RPMI7951 (cell line): ENCODE measurements at places on chromosomes 5 and 9. TPM values are rescaled to one million over a fixed set of nuclear protein-coding genes. Genes with fewer than 3 reads are reported as not detected.

RNF224 gene
- total RNA-seq, result not detected in 2 replicates

UBE2QL1 gene
- total RNA-seq, result 0.24 and 0.49 TPM in 2 replicates

ROPN1L gene
- 0.59 and 0.84 TPM in 2 replicates for total RNA-seq

ACOT12 gene
- not detected in 2 replicates for total RNA-seq

CD14 gene
- 0.20 and 0.96 TPM in 2 replicates for total RNA-seq

SLC23A1 gene
- not detected in 2 replicates for total RNA-seq

GOLGA1 gene
- 6.2 and 9.3 TPM in 2 replicates for total RNA-seq

ENTPD2 gene
- not detected in 2 replicates for total RNA-seq

PCDHA1 gene
- total RNA-seq, result under 0.01 TPM in 1 of 2 replicates, not detected in the other

LCN12 gene
- not detected in 2 replicates for total RNA-seq

LCN15 gene
- not detected in 2 replicates for total RNA-seq

GAS1 gene
- total RNA-seq, result 0.60 and 0.78 TPM in 2 replicates

RXRA gene
- 3.5 and 5.1 TPM in 2 replicates for total RNA-seq

SYNPO gene
- total RNA-seq, result 0.98 and 1.4 TPM in 2 replicates

SLC45A2 gene
- 0.49 and 2.0 TPM in 2 replicates for total RNA-seq

TAF1L gene
- not detected in 2 replicates for total RNA-seq

KCNN2 gene
- total RNA-seq, result not detected in 2 replicates

PCDHA3 gene
- not detected in 2 replicates for total RNA-seq

CD274 gene
- total RNA-seq, result 4.9 and 5.7 TPM in 2 replicates

FAM13B gene
- 6.2 and 6.4 TPM in 2 replicates for total RNA-seq

RASGRF2 gene
- 0.72 and 0.98 TPM in 2 replicates for total RNA-seq

FBLL1 gene
- total RNA-seq, result 0.10 and 1.7 TPM in 2 replicates

SH3GL2 gene
- not detected in 2 replicates for total RNA-seq

ZNF366 gene
- not detected in 2 replicates for total RNA-seq

SMIM33 gene
- total RNA-seq, result not detected in 2 replicates

OBP2B gene
- total RNA-seq, result not detected in 2 replicates

SUB1 gene
- total RNA-seq, result 391 and 400 TPM in 2 replicates

ORM2 gene
- total RNA-seq, result not detected in 2 replicates

C5orf52 gene
- total RNA-seq, result not detected in 2 replicates

GABRA6 gene
- not detected in 2 replicates for total RNA-seq

OLFML2A gene
- 31.2 and 43.6 TPM in 2 replicates for total RNA-seq
